ENCODE measurements at places on chromosomes 3 and 15.

- DNase-seq, result peak; percentile 64
These were observed 120.1 kb downstream of the CHSY1 start for GRCh38 chr15:101131489-101132389.

DNA sequence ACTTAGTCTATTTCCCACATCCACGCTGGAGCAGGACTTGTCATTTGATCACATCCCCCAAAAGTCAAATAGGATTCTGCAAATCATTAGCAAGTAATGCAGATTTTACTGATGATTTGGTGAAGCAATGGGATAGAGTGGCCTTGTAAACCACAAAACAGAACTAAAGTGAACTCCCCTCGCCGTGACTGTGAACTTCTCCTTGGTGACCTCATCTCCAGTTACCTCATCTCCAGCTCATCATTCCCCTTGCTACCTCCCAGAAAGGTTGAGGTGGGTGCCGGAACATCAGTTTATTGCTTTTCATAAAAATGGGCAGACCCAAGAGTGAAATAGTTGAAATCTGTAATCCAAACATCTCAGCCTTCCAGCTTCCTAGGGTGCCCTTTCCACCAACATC lies 36.7 kb upstream of the ADPGK start:
- DNase-seq, result no peak

GRCh38 chr3:98701071-98701675 lies 62.0 kb upstream of the ST3GAL6 start:
- DNase-seq, result no peak

GRCh38 chr3:163672954-163673353 lies 1405.3 kb downstream of the SI start:
- DNase-seq, result no peak

DNA sequence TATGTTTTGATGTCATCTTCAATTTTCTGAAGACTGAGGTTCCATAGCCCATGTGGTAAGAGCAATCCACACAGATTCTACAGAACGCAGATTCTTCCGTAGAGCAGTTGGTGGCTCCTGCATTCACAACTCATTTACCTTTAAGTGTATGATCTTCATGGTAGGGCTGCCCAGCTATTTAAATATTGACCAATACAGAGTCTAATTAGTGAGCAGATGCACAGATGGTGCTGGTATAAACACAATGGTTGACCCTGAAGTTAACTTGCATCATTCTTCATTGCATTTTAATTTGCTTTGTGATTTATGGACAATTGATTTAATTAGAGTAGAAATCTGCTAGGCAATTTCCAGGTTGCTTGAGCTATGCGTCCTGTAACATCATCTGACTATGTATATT lies 269.2 kb downstream of the SQOR start:
- DNase-seq, result no peak

DNA sequence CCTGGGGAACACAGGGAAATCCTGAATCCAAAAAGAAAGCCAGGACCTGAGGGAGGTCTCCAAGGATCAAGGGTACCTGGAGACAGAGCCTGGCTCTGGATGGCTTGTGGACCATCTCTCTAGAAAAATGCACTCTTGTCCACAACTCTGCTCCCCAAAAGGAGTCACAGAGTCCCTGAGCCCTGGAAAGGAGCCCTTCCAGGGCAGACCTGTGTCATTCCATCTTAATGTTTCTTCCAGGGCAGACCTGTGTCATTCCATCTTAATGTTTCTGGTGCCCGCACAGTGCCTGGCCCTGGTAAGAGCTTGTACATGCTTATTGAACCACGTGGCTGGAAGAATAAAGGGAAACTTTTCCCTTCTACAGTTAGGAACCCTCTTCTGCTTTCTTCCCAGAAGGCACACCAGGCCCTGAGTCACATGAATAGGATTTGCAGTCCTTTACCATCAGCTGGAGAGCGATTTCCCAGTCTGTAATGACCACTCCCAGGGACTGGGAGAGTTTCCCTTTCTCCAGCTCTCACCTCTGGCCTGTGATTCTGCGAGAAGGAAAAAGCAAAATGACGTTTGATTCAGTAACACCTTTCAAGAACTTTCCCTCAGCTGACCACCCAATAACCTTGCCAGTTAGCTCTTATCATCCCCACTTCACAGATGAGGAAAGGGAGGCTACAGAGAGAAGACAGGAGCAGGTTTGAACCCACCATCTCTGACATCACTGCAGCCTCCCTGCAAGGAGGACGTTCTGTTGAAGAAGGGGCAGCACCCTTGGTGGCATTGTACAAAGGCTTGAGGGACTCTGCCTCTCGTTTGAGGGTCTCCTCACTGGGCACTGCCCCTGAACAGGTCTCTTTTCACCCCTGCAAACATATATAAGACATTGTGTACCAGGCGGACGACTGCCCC lies 35.8 kb upstream of the SLCO2A1 start:
- peak; percentile 31 for DNase-seq

GRCh38 chr3:139327231-139327630 lies 16.6 kb upstream of the MRPS22 start:
- no peak for DNase-seq

GRCh38 chr15:33910741-33911140 lies 57.6 kb upstream of the CHRM5 start:
- DNase-seq, result no peak

GRCh38 chr3:167350245-167350862 lies 29.7 kb downstream of the ZBBX start:
- DNase-seq, result no peak

- no peak for DNase-seq
These were observed 339.8 kb upstream of the SEMA6D start for GRCh38 chr15:47377465-47377864.

GRCh38 chr15:90221246-90221900 lies 12.4 kb downstream of the CIB1 start:
- no peak for DNase-seq

- DNase-seq, result no peak
These were observed 445.1 kb upstream of the RASGRP1 start for GRCh38 chr15:39009740-39010139.

- DNase-seq, result no peak
These were observed 32.7 kb upstream of the RPS17 start for GRCh38 chr15:82572986-82573385.

DNA sequence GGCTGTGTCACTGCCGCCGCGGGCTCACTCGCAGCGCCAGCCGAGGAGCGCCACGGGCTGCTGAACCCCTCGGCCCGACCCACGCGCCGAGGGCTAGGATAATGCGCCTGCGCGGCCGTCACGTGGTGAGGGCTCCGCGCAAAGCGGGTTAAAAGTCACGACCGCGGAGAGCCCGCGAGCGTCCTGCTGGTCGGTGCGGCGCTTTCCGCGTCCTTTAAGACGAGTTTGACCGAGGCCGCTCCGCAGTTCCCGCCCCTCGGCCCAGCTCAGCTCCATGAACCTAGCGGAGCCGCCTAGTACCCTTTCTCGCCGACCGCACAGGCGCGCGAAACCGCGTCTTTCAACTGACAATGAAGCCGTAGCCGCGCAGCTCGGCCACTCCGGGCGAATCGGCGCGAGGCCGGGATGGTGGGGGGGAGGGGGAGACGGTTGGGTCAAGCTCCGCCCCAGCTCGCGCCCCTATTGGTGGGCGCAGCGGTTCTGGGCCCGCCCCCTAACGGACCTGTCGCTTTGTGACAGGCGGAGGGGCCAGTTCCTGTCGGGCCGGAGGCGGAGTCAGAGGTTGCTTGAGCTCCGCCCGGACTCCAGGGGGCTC lies 636 bp upstream of the STT3B start:
- peak; percentile 100 for DNase-seq

GRCh38 chr3:120417272-120417911 lies 33.4 kb downstream of the FSTL1 start:
- peak; percentile 93 for DNase-seq

DNA sequence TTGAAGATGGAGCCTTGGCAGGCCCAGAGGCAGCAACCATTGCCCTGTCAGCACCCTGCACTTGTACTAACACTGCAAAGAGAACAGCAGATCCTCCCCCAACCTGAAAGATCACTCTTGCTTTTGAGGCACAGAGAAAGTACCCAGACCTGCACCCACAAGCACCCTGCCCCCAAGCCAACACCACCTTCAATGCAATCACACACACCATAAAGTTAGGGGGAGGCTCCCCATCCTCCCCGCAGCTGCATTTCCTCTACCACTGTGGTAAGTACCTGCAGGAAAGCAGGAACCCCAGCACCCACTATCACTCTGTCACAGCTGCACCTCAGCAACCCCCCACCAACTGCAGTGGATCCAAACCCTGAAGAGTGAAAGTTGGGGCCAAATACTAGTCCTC lies 12.0 kb downstream of the OR5K3 start:
- DNase-seq, result no peak

- no peak for DNase-seq
These were observed 22.3 kb upstream of the BMF start for GRCh38 chr15:40130799-40131502.

GRCh38 chr15:42037656-42038055 lies 16.8 kb upstream of the PLA2G4E start:
- DNase-seq, result no peak

GRCh38 chr3:56823421-56823926 lies 21.7 kb upstream of the ARHGEF3 start:
- no peak for DNase-seq
